Stimulated activated CD4-positive, alpha-beta T cell treated with anti-CD3 and anti-CD28 coated beads, Interleukin-12 subunit alpha, Interleukin-12 subunit beta, amount 100 ng/mL, for 48 hours (primary cell): ENCODE measurements at places on chromosomes 6 and 20.

- no peak for DNase-seq
These were observed 219.8 kb downstream of the HIVEP2 start for GRCh38 chr6:142725024-142725770.

- DNase-seq: no peak
These were observed 30.4 kb upstream of the MRAP2 start for GRCh38 chr6:84003131-84003530.

DNA sequence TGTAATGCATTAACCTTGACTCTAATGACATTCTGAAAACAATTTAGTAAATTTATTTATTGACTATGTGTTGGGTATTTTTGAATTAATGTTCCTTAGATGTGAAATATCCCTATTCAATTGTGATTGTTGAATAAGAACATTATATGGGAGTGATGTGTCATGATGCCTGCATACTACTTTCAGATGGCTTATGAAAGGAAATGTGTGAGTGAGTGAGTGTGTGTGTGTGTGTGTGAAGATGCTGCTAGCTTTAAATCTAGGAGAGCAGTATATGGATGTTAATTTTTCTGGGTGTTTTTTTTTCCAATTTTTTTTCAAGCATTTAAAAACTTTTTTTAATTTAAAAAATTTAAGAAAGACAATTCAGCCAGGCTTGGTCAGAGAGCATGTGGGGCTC lies 32.5 kb upstream of the NT5E start:
- no peak for DNase-seq

DNA sequence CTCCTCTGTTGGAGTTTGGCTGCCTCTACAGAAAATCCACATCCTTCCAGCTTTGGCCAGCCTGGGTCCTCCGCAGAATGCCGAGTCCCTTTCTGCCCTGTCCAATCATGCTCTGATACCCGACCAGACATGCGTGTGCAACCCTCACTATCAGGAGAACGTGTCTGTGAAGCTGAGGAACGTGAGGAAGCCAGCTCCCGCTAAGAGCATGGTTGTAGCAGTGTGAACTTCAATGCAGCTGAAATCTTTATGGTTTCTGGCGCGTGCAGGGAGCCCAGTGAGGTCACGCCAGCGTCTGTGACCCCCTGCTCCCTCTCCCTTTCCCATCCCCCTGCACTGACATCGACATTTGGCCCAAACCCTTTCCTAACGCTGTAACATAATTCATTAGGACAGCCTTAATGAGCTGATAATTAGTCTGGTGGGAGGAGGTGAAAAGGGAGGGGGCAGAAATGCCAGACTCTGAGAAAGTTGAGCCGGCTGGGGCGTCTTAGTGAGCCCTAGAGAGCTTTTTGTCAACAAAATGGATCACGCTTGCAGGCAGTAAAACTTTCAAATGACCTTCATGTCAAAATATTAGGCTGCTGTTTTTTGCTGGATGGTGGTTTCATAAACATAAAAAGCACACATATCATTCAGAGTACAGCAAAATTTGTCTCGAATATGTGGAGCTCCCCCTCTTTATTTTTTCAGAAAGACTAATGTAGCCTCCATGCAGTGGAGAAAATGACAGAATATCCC lies 423.3 kb downstream of the QKI start:
- no peak for DNase-seq

GRCh38 chr6:159099276-159099675 lies 54.5 kb upstream of the TAGAP start:
- no peak for DNase-seq

DNA sequence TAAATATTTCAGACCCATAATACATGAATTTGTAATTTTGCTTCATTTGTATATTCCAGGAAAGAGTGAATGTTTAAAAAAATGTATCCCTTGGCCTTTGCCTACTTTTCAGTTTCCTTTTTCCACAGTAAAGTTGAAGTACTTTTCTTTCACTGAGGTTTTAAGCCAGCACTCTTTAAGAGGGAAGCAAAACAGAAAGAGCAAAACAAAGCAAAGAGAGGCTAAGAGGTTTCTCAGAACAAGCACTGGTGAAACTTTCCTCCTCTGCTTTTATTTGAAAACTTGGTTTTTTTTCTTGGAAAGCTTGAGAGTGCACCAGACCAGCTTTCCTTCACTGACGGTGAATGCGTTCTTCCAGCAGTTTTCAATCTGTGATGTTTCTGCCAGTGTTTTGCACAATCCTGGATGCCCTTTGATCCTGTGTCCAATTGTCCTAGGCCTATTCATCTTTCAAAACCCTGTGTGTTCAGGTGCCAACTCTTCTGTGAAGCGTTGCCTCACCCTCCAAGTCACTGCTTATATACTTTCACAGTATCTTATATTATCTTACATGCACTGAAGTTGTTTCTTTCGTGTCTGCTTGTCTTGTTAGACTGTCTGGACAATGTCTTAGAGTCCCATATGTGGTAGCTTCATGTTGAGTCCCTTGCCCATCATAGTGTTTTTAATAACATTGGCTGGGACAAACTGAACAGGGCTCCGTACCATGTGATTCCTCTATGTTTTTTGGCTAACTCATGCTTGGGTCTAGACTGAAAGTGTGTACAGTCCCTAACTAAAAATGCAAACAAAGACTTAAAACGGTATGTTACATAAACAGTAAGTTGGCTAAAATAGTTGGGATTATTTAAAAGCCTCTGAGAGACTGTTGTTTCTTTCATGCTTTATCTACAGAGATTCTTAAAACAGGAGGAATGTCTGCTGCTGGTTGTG lies 1.9 kb downstream of the RNF217 start:
- no peak for DNase-seq

DNA sequence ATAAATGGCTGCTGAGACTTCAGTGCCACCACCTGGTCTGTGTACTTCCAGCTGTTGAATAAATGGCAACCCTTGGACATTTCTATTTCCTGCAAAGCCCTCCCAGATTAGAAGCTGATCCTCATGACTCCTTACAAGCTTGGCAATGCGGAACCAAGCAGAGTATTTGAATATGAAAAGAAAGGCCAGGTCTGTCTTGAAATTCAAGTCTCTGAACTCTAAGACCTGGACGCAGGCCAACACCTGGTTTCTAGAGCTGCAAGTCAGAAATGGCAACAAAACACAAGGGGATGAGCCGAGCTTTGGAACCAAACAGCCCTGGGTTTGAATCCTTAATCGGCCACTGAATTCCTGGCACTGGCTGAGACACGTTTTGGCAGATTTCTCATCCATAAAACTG lies 353.4 kb downstream of the PTPRT start:
- DNase-seq: no peak

DNA sequence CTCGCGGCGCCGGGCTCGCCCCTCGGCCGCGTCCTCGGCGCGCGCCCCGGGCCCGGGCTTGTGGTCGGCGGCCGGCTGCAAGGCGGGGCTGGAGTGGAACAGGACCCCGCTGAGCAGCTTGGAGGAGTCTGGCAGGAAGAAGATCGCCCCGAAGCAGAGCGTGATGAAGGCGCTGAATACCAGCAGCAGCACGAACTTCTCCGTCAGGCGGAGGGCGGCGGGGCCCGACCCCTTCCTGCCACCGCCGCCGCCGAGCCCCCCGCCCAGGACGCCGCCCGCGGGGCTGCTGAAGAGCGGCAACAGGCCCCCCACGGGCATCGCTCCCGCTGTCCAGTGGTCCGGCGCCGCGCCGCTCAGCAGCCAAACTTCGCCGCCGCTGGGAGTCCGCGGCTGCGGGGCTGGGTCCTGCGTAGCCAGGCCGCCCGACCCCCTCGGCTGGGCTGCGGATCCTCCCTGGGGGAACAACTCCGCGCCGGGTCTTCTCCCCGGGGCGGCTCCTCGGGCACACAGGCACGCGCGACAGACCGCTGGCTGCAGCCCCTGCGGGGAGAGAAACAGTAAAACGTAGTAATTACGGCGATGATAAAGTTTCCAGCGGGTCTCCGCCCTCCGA lies 707 bp downstream of the MAN1A1 start:
- DNase-seq: no peak

GRCh38 chr6:25013246-25013645 lies 77.5 kb upstream of the RIPOR2 start:
- no peak for DNase-seq

GRCh38 chr6:168979254-168979653 lies 274.4 kb downstream of the THBS2 start:
- no peak for DNase-seq

DNA sequence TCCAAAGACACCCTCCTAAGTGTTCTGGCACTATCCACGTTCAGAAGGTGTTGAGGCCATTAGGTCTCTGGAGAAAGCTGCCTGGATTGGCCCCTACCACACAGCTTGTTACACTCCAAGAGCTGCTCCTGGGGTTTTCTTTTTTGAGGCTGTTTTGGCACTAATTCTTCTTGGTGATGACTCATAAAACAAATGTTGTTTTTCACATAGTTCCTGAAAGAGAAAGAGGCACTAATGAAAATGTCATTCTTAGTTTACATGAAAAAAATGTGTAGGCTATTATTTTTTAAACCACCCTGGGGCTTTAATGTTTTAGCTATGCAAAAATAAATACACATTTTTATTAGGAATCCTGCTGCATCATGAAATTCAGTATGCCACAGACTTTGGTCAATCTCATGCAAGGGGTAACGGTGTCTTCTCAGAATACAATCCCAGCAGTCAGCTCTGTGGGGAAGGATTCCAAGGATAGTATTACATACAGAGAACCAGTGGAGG lies 38.1 kb downstream of the TBPL1 start:
- DNase-seq: no peak

DNA sequence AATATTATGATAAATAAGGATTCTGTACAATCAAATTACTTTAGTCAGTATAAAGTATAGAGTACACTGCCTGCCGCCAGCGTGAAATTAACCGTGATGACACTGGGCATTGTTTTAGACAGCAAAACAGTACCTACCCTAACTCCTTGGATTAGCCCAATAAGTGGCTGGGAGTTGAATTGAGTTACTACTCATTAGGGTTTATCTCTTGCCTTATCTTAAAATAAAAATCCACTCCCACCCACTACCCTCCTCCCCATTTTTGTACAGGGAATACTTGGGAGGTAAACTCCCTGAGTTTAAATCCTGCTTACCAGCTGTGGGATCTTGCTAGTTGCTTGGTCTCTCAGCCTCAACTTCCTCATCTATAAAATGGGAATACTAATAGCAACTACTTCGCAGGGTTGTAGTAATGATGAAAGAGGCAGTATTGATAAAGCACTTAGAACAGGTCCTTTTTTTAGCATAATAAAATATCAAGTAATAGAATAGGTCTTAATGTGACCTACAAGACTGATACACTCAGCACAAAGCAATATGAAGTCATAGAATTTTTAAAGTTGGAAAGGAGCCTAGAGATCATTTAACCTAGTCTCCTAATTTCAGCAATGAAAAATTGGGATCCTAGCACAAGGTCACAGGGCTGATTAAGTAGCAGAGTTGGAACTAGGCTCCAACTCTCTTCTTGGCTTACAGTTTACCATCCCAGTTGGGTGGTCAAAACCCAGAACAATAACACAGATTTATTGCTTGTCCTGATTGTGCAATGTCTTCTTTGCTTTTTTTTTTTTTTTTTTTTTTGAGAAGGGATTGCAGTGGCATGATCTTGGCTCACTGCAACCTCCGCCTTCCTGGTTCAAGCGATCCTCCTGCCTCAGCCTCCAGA lies 23.8 kb downstream of the PHACTR2 start:
- DNase-seq: no peak

DNA sequence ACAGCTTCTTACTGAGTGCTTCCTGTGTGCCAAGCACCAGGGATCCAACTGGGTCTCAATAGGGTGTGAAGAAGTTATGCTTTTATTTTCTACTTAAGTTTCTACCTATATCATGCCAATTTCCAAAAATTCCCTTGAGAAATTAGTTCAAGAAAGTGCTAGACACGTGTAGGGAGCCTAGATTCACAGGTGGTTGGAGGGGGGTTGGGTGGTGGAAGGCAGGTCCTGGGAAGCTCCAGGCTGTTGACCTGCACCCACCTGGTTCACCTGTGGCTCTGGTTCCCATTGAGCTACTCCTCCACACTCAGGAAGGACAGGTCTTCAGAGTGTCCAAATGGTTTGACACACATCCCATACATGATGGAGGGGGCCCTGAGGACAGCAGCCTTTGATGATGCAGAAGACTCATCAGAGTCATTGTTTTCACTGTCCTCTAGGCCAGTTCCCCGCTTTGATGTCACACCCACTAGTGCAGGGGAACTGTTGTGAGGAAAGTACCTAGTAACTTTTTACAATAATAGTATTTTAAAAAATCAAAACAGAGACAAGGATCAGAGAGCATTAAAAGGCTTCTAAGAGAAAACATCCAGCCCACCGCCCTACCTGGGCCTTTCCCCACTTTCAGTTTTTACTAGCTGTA lies 39.8 kb upstream of the MYL9 start:
- DNase-seq: no peak

- no peak for DNase-seq
These were observed 147.0 kb upstream of the SAMD5 start for GRCh38 chr6:147361311-147361981.

DNA sequence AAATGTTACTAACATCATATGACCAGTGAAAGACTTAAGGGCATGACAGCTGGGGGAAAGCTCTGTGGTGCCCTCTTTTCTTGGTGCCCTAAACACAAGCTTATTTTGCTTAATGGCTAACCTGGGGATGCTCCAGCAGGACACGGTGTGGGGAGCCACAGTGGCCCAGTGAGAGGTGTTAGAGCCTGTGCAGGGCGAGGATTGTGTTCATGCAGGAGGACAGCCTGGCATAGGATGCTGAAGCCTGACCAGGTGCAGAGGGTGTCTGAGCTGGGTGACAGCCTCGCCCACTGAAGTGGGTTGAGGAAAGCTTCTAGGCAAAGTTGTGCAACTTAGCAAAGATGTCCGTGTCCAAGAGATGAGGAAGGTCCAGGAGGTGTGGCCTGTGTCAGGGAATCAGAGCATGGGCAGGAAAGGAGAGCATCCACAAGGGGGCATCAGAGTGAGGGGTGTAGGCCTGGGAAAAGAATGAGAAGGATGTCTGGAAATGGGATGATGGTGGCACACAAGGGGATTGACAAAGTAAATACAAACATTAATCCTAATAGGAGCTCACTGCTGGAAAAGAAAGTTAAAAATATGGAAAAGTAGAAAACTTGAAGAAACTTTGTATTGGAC lies 33.9 kb downstream of the SLC17A4 start:
- peak; percentile 39 for DNase-seq

- no peak for DNase-seq
These were observed 182.8 kb downstream of the EYS start for GRCh38 chr6:65524232-65524631.

GRCh38 chr6:169510871-169511270 lies 191.0 kb downstream of the WDR27 start:
- no peak for DNase-seq

- DNase-seq: no peak
These were observed 10.0 kb downstream of the JAG1 start for GRCh38 chr20:10663756-10664155.

DNA sequence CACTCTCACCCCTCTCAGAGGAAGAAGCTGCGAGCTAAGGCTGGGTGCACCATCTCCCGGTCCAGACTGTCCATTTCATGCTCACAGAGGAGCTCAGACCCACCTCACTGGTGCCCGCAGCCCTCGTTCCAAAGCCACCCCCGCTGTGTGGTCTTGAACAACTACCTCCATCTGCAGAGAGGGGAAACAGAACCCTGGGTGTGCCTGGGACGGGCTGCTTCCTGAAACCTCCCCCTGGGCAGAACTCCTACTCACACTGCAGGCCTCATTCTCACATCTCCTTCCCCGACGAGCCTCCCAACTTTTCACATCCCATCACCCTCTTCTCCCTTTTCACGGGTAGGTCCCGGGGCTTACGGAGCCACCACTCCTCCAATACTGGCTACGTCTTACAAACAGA lies 18.1 kb downstream of the PMEPA1 start:
- DNase-seq: no peak
